ENCODE measurements at places on chromosomes 1 and 21. TPM values are rescaled to one million over a fixed set of nuclear protein-coding genes. Genes with fewer than 3 reads are reported as not detected.

GRCh38 chr1:228063251-228064191 lies 19.0 kb upstream of the ARF1 start:
- no peak for DNase-seq

GRCh38 chr21:19236209-19236608 lies 832.6 kb upstream of the TMPRSS15 start:
- no peak for DNase-seq

The TINAGL1 gene
- 29.9 TPM for polyA plus RNA-seq

The CELA2B gene
- 4.1 TPM for polyA plus RNA-seq

The LDLRAD2 gene
- polyA plus RNA-seq, result 4.8 TPM

The FLG2 gene
- polyA plus RNA-seq, result 0.12 TPM

The EPHB2 gene
- polyA plus RNA-seq, result 15.2 TPM
